ENCODE measurements at places on chromosomes 5 and 9.

- no peak for DNase-seq
Measured at GRCh38 chr9:134167530-134167931, 3.2 kb upstream of the RNU6ATAC start.

DNA sequence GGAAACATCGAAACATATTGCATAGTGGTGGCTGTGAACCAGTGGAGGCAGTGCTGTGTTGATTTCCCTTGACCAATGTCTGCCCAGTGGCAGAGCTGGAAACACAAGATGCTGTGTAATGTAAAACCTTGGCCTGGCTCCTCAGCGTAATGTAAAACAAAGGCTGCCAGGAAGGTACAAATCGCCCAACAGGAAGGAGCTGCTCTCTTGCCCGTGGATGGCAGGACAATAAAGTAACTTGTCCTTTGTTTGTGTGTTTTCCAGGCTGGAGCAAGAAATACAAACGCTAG is 143.4 kb downstream of the PALM2AKAP2 start:
- DNase-seq, result no peak

- no peak for DNase-seq
Measured at GRCh38 chr5:60792438-60792837, 51.6 kb downstream of the ELOVL7 start.

GRCh38 chr5:163758283-163758711 is 252.9 kb downstream of the MAT2B start:
- no peak for DNase-seq

DNA sequence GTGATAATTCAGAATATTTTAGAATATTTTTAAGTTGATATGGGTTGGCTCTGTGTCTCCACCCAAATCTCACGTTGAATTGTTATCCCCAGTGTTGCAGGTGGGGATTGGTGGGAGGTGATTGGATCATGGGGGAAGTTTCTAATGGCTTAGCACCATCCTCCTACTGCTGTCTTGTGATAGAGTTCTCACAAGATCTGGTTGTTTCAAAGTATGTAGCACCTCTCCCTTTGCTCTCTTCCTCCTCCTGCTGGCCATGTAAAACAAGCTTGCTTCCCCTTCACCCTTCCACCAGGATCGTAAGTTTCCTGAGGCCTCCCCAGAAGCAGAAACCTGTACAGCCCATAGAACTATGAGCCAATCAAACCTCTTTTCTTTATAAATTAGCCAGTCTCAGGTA is 214.6 kb upstream of the C9orf72 start:
- no peak for DNase-seq
